ENCODE measurements at places on chromosomes 7 and 10.

DNA sequence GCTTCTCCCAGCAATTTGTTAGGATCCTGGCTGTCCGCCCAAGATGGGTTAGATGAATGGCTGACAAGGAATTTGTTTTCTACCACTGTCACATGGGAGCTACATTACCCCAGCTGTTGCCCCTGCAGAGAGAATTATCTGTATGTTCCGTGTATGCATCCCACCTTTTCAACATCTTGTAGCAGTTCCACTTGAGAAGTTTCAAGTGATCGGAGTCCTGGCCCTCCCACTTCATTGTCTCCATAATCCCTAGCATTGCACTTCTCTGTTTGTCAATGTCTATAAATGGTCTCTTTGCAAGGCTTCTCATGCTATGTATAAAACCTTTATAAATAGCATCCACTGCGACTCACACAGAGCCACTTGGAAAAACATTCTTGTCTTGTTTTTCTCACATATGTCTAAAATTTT, 972.5 kb downstream of the CNTNAP2 start:
- DNase-seq: no peak

DNA sequence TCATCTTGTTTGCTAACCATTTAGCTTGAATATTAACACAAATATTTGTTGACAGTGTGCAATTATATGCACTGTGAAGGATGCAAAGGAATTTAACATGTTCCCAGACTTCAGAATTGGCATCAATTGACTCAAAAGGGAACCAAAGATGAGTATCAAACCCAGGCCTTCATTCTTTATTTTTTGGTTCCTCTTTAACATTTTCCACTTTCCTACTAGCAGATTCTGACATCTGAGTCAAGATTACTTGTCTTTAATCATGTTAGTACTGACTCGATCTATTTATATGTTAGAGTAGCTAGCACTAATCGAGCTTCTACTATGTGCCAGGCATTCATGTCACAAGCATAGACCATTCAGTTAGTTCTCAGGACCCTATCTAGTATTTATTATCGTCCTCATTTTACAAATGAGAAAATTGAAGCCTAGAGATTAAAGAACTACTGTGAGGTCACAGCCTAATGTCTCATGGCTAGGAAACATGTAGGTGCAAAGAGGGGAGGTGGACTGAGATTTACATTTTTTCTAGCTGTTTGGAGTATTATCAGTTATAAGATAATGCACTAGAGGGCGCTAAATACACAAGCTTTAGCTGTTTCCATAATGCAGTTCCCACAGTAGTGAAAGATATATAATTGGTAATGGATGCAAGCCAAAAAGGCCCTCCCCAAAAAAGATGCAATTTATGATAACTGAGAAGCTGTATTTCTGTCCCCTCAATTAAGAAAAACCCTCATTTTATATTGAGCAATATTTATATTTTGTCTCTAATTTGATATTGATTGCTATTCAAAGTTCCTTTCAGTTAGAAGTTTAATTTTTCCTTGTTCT, 32.9 kb upstream of the KMT2E start:
- peak; percentile 47 for DNase-seq

GRCh38 chr7:72099784-72100183, 312.4 kb downstream of the CALN1 start:
- DNase-seq: no peak

DNA sequence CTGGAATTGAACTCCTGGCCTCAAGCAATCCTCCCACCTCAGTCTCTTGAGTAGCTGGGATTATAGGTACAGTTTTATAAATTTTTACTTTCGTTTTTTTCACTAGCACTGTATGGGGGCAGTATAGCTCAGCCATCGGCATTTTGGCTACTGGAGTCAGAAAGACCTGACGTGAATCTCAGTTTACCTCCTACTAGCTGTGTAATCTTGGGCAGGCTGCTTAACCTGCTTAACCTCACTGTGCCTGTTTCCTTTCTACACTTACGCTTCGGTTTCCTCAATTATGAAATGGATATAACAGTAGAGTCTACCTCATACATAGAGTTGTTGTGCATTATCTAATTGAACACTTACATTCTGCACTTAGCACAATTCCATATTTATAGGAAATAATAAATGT, 16.7 kb downstream of the STN1 start:
- no peak for DNase-seq

GRCh38 chr10:94103801-94104221, 110.1 kb downstream of the PLCE1 start:
- no peak for DNase-seq

GRCh38 chr10:76558996-76559891, 1078.4 kb downstream of the KCNMA1 start:
- no peak for DNase-seq

DNA sequence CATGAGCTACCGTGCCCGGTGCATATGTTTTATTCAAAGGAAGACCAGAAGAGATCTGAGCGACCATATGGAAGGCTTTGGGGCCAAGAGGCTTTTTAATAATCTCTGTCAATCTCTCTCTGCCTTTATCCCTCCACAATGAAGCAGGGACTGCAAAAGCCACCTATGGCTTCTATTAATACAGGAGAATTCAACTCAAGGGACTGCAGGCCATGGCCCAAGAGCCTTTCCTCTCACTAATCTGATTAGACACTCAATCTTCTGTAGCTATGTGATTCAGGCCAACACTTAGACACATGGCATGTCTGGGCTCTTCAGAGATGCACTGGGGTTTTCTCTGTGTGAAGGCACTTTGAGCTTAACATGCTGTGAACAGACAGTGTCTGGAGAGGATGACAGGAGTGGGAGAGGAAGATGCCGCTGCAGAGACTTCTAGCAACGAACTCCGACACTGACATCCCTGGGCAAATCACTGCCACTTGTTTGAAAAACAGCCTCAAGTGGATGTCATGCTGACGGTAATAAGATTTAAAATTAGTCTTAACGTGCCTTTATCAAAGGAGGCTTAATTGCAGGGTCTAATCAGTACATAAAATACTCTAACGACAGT, 114.4 kb upstream of the AOAH start:
- no peak for DNase-seq

GRCh38 chr7:325051-325798, 35.3 kb downstream of the FOXL3 start:
- DNase-seq: no peak

DNA sequence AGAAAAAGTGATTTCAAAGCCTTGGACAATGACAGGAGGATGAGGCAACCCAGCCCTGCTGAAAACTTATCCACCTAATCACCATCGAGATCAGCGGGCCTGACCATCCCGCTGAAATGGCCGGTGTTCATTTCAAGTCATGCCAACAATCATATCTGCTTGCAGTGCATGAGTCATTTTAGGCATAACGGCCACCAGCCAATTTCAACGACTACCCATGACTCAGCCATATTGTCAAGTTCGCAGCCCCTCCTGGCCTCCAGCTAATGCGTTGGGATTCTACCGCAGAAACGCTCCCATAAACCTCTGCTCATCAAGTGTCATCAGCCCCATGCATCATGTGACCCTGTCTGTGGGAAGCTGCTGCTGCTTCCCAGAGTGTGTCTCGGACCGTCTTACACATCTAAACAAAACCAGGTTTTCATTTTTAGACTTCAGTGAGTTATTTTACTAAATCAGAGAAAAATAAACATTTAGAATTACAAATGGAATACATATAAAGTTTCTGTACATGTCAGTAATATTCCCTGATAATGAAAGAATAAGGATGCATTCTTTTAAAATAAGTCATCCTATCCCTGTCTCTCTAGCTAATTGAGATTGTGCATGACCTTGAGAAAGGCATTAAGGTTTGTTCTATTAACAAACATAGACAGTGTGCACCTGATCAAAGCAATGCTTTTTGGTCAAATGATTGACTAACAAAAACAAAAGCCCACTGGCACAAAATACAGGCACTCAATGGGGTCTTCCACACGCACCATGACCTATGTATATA, 188.9 kb downstream of the ADAM12 start:
- DNase-seq: no peak

DNA sequence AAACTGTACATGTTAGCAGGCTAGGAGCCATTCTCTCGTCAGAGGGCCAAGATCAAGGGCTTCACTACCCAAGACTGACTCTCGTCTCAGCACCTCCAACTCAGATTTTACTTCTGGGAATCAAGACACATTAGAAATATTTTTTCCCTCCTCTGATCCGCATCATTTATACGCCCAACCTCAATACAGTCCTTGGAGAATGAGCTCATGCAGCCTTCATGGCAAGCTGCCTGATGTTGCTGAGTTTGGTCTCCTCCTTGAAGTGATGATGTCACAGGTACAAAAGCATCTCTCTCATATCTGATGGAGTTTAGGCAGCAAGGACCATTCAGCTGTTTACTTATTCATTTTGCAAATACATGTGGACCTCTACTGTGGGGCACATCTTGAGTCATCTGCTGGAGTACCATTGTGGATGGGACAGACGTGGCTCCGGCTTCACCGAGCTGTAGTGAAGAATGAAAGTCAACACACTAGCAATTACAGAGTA, 114.0 kb downstream of the BMPER start:
- no peak for DNase-seq

GRCh38 chr7:88121335-88121734, 98.5 kb downstream of the SRI start:
- no peak for DNase-seq

- DNase-seq: no peak
Measured at GRCh38 chr7:125878988-125879387, 949.4 kb upstream of the POT1 start.

GRCh38 chr10:44976352-44977198, 2.0 kb downstream of the DEPP1 start:
- no peak for DNase-seq

DNA sequence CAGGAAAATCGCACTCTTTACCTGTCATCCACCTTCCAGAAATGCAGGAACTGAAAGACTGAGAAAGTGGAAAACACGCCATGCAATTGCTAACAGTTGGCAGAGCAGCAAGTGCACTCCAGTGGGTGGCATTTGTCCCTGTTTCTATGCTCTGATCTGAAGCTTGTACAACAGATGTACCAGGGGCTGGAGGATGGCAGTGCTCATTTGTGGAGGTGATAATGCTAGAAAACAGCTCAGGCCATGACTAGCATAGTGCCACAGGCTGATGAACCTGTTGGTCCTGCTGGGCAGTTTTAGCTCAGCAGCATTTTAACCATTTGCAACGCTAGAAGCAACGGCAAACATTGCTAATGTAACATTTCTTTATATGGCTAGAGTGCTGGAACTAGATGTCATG, 199.9 kb upstream of the NRP1 start:
- DNase-seq: no peak

GRCh38 chr7:91263384-91264045, 718 bp upstream of the FZD1 start:
- DNase-seq: no peak

DNA sequence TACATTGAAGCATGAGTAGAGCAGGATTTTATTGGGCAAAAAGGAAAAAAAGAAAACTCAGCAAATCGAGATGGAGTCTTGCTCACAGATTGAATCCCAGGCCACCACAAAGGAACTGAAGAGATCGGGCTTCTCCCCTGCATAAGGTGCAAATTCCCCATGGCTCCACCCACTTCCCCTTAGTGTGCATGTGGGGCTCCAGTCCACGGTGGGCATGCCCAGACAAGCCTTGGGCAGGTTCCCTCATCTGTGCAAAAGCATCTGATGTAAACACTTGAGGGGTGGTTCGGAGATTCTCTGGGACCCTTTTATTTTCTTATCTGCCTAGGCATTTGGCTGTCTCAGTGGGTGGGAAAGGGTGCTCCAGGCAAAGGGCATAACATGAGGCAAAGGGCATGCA, 150.7 kb downstream of the CFTR start:
- DNase-seq: no peak

GRCh38 chr10:43700306-43700705, 51.6 kb upstream of the ZNF32 start:
- no peak for DNase-seq
